ENCODE measurements at places on chromosomes 12 and 14.

GRCh38 chr12:55955800-55956508, 9.9 kb downstream of the PMEL start:
- DNase-seq = no peak

DNA sequence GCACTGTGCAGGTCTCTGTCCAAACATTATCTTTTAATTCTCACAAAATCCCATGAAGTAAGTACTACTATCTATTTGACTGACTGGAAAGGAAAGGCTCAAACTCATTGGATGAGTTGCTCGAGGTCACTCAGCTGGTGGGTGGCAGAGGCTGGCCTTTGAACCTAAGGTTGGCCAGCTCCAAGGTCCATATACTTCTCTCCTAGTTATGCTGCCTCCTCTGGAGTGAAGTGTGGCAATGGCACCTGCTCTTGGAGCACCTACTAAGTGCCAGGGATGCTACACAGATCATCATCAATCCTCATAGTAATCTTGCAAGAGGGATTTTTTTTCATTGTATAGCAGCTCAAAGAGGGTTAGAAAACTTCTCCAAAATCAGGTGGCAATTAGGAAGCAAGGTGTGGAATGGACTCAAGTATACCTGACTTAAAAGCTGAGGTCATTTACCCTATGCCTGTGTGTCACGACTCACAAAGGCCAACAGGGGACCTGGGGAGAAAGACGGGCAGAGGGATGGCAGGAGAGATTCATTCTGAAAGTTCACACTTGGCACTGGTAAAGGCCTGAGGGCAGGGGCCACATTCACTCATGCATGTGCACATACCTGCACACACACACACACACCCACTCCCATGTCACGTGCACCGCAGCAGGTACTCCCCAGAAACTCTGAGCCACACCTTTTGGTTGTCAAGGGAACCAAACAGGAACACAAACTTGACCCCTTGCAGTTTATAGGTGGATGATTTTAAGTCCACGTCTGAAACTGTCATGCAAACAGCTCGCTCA, 146.4 kb downstream of the FOXN3 start:
- no peak for DNase-seq

- no peak for DNase-seq
Measured at GRCh38 chr12:114817571-114818425, 133.8 kb upstream of the TBX3 start.

DNA sequence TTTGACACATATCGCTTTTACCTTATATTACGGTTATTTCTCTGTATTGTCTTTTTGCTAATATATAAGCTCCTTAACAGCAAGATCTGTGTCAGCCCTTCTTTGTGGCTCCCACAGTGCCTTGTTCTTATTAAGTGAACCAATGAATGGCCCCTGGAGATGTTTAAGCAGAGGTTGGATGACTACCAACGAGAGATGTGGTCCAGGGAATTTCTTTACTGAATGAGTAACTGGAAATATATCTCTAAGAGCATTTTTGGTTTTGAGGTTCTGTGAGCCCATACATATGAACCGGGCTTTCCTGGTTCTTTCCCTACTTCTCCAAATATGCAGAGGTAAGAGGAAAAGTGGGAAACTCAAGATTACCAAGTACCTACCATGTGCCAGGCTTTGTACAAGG, 23.5 kb downstream of the CALCOCO1 start:
- DNase-seq = no peak

DNA sequence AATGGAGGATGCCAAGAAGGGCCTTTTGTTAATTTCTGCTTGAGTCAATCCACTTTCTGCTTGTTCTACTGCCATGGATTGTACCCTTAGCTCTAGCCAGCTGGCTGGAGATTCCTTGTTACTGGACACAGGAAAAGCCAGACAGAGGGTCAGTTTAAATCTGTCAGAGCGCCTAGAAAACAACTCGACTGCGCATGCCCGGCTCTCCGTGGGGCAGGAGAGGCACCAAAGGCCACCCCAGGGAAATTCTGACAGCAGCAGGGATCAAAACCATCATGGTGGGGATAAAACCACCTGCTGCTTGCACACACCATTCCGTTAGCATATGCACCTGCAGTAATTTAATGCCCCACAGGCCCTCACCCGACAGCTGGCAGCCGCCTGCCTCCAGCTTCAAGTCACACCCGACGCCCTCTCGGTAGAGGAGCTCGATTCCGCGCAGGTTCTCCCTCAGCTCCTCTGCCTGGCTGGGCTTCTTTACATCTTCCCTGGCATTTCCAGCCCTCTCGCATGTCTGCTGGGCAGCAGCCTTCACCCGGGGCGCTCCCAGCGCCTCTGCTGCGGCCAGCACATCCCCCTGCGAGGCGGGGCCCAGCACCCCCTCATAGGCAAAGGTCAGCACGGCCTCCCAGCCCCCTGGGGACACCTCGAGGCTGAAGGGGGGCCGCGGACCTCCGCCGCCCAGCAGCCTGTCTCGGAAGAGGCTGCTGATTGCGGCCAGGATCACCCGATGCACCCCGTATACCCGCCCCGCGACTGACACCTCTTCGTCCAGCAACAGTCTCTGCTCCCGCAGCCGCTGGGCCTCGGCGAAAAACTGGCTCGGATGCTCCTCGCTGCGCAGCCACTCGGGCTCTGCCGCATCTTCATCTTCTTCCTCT, 1.0 kb downstream of the KLHL33 start:
- DNase-seq = no peak

DNA sequence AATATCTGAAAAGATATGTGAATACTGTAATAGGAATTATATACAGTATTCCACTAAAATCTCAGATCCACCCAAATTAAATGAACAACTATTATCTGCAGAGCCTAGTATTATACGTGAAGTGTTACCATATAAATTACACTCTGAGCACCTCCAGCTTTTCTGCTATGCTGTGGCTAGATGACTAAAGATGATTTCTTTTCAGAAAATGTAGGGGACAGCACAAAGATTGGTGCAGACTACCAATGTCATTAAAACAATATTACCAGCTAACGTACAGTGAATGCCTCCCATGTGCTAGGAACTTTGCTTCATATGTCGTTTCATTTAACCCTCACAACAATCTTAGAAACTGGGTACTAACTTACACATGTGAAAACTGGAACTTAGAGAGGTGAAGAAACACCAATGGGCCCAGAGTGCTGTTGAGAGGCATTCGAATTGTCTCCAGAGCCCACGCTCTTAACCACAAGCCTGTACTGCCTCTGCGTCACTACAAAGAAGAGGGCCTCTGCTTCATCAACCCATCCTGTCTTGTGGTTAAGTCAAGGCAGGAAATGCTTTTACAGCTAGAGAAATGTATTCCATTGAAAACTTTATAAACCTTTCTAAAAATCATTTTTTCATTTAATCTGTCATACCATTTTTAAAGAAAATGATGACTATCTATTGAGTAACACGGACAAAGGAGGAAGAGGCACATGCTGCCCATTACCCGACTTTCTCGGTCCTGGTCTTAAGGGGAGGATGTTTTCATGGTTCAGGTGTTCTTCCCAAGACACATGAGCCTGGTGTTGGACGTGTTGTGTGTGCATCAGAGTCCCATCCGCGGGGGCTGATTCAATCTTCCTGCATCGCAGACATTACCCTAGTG, 1.3 kb downstream of the GPR65 start:
- peak; percentile 49 for DNase-seq

GRCh38 chr14:25048170-25049016, 1.6 kb downstream of the STXBP6 start:
- no peak for DNase-seq

DNA sequence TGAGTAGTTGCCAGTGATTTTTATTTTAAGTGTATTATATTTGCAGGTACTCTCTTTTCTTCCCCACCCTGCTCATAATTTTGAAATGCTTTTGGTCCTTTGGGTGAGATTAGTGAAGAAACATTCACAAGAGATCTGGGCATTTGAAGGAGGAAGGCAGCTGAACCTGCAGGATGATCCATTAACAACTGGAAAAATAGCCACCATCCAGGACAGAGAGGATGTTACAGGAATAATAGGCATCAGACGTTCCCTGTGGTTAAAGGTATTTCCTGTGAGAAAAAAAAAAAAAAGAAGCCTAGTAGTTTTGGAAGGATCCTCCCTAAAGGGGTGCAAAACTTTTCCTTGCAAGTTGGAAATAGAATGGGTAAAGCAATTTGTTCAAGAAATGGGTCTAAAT, 145.3 kb downstream of the SLC38A4 start:
- DNase-seq = no peak
